Dorsolateral prefrontal cortex (tissue), 122 donors: ENCODE measurements at places on chromosomes 5 and 9.

- DNase-seq = peak; percentile 72
Observed at GRCh38 chr5:140239939-140240700, 62.8 kb downstream of the PFDN1 start.

DNA sequence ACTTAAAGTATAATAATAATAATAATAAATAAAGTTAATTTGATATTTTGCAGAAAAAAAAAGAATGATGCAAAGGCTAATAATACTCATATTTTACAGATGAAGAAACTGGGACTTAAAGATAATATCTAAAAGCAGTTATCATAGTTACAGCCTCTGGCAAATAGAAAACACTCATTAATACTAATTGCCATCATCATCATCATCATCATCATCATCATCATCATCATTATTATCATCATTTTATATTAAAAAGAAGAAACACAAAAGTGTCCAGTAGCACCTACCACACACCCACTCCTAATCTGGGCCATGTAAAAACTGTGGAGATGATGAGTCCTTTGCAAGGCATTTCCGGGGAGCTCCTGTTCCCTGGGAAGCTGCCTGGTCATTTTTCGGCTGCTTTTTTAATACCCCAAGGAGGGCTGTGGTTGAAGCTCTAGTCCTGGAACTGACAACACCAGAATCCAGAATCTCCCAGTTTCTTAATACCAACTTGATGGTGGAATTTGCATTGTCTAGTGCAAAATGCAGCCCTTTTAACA is 70.8 kb downstream of the HTR4 start:
- no peak for DNase-seq

- DNase-seq = no peak
Observed at GRCh38 chr5:96333391-96333790, 99.7 kb downstream of the PCSK1 start.

DNA sequence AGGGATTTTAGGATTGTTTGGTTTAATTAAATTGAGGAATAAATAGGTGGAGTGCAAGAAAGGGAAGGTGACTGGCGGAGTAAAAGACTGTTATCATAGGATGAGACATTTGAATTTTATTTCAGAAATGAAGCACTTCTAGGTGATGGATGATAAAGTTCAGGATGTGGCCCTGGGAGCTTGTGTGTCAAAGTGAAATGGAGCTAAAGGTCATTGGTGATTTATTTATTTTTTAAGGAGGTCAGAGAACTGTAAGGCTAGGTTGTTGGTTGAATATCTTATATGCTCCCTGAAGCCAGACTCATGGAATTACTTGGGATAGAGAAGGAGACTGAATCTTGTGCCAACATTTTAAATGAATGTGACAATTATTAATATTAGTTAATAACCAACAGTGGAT is 40.5 kb downstream of the PBX3 start:
- no peak for DNase-seq

DNA sequence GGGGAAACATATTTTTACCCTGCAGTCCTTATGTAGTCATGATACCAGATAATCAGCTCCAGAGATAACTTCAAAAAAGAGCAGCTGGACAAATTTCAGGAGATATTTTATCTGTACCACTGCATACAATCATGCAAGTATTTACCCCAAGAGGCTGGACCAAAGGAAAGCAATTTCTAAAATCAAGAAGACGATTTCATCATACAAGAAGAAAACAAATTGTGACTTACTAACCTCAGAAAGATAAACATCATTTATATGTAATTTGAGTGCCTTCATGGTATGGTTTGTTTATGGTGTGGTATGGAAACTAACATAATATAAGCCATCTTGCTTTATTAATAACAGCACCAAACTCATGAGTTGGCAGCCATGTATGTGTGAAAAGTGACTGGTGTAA is 603.6 kb downstream of the PSAT1 start:
- DNase-seq = no peak

GRCh38 chr5:149478761-149479160 is 72.5 kb downstream of the CSNK1A1 start:
- no peak for DNase-seq

DNA sequence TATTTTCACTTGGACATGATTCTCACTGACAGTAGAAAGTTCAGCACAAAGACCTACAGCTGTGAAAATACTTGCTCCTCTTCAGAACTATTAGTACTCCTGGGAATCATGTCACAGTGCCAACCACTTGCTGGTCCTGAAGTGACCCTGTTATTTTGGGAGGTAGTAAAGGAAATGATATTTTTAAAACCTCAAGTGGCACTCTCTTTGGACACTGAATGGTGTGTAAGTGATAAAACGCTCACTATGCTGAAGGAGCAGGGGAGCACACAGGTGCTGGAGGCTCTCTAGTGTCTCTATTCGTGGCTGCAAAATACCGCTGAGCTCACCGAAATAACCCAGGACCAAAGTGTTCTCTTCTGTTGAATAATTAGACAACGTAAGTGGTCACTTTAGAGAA is 76.9 kb upstream of the SPATA31D4 start:
- DNase-seq = no peak

DNA sequence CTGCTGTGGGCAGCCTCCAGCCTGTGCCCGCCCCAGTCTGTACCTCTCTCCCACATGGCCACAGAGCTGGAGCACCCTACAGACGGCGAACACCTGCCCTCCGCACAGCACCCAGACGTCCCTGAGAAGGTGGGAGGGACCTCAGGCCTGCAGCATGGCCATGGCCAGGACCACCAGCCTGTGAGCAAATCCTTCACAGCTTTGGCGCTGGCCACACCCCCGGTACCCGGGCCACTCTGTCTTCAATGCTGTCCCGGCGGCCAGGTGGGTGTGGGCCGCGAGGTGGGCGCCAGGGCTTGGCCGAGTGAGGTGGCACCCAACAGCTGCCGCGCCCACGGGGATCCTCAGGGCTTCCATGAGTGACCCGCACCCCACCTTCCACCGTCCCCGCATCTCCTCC is 18.7 kb downstream of the NOTCH1 start:
- DNase-seq = no peak

DNA sequence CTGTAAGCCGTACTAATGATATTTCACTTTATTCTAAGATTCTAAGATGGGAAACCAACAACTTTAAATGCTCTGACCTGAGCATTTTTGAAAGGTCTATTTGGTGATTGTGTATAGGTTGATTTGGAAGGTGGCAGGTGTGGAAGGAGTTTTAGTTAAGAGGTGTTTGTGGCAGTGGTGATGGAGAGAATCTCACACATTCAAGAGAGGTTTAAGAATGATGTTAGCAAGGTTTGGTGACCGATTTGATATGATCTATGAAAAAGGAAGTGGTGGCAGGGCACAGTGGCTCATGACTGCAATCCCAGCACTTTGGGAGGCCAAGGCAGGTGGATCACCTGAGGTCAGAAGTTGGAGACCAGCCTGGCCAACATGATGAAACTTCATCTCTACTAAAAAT is 319.2 kb upstream of the CD180 start:
- DNase-seq = no peak

GRCh38 chr5:103561685-103562452 is 720 bp downstream of the NUDT12 start:
- DNase-seq = no peak

DNA sequence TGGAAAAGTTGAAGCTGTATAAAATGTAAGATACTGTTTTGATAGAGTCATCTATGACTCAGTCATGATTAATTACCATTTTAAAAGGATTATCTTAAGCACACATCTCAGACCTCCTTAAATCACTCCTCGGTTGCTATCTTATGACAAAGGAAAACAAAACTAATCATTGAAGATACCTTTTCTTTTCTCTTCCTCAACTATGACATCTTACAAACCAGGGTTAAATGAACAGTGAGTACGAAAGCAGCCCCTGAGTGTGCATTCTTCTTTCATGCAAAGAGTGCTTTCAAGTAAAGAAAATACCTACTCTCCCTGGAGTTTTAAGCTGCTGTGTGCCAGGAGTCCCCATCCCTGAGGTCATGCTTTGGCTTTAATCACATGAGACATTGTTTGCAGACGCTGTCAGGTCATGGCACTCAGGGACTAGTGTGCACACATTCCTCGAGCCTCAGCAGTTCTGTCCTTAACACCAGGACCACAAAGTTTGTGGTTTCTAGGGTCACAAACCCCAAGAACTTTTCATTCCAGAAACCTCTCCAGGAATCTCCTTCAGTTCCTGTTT is 86.7 kb upstream of the ICE1 start:
- no peak for DNase-seq

DNA sequence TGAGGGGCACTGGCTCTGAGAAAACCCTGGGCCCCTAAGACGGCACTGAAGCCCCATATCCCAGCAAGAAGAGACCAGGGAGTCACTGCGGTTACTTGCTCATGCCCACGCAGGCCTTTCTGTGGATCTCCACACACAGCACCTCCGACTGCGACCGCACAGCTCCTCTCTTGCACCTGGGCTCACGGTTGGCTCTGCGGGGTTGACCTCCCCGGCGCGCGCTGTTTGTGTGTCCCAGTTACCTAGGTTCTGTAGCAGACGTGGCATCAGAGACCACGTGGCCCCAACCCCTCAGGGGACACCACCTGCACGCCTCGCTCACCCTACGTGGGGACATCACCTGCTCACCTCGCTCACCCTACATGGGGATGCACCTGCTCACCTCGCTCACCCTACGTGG is 12.7 kb downstream of the LPCAT1 start:
- peak; percentile 2 for DNase-seq

GRCh38 chr5:84091127-84091799 is 293.4 kb downstream of the EDIL3 start:
- no peak for DNase-seq

DNA sequence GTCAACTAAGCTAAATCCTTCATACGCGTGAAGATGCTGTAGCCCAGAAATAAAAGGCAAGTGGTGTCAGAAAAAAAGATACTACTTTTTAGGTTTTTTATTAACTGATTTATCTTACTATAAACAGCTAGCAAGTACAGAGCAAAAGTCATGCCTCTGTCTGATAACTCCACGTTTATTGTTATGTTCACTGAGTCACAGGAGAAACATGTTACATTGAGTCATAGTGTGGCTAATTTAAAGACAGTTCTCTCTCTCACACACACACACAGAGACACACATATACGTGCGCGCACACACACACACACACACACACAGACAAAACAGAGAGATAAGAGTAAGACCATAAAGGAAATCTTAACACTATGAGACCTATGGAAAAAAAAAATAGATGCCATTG is 770.0 kb upstream of the CDH10 start:
- no peak for DNase-seq

DNA sequence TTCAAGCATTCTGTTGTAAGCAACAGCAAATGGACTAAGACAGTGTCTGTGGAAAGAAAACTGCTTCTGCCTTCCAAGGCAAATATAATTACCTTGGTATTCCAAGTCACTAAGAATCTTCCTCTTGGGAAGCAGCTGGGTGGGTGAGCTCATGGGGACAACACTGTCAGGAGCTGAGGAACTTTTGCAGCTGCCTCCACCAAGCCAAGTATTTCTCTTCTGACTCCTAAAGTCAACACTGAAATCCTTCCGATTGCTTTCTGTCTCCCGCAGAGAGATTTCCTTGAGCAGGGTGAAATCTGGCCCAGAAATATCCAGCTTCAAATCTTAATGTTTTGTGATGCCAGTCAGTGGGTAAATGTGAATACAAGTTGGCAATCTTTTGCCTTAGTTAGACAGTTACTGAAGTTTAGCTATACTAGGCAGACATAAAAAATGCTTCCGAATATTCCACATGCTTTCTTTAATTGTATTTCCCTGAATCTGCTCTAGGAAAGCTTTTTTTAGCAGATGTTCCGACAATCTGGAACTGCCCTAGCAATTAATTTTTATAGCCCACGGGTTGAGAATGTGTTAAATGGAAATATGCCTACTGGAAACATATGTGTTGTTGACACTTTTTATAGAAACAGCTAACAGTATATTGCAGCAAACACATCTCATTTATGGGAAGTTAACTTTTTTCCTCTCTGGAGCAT is 369.9 kb upstream of the DAB2 start:
- no peak for DNase-seq

DNA sequence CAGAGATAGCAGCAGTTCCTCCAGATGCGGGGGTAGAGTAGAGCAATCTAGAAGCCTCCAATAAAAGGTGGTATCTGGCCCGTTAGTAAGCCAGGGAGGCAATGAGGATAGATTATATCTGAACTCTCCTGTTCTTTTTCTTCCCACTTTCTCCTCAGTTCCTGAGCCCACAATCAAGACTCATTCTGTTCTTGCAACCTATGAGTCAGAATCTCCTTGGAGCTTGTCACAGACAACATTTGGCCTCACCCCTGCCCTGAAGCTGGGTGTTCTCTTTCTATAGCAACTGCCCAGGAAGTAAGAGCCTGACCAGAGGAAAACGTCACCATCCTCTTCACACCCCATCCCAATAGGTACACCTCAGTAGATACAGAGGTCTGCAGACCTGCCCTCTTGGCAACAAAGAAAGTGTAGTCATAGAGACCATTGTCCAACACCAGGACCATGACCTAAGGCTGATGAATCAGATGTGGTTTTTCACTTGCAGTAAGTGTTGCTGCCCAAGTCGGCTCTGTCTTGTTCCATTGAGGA is 76.3 kb upstream of the PCA3 start:
- no peak for DNase-seq

DNA sequence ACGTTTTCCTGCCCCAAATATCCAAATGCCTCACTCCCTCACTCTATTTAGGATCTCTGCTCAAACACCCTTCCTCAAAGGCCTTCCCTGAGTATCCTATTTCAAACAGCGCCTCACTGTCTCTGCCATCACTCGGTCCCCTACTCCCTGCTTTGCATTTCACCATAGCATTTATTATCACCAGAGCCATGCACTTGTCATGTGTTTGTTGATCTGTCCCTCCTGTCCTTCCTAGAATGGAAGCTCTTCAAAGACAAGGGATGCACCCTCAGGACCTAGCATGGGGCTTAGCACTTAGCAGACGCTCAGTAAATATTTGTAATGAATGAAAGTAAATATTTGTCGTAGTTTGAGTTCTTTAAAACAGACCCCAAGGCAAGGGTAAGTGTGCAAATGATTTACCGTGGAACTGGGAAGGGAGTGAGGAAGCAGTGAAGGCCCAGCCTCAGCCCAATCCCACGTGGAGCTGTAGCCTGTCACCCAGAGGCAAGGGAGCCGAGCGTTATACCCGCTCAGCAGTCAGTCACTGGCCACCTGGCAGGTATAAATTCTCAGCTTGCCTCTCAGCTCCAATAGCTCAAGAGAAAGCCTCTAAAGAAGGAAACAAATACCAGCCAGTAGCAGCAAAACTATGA is 97.7 kb upstream of the KIF2A start:
- no peak for DNase-seq

GRCh38 chr9:78023003-78023741 is 8.4 kb downstream of the GNAQ start:
- no peak for DNase-seq

DNA sequence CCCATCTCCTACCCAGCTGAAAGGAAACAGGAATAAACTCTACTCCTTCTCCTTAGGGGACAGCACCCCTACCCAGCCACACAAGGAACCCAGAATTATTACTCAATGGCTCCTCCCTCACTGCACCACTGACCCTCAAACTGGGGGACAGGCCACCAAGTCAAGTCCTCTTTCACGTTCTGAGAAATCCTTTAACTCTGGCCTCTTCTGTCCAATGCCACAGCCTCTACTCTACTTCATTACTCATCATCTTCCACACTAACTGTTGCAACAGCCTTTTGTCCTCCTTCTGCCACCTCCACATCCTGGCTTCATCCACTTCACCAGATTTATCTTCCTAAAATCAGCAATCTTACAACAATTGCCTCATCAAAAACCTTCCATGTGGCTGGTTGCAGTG is 6.8 kb downstream of the TTC39B start:
- DNase-seq = no peak
